ENCODE measurements at places on chromosomes 7 and 10.
A peak's percentile ranks its signal among the peaks of the same experiment; 100 is the strongest.

DNA sequence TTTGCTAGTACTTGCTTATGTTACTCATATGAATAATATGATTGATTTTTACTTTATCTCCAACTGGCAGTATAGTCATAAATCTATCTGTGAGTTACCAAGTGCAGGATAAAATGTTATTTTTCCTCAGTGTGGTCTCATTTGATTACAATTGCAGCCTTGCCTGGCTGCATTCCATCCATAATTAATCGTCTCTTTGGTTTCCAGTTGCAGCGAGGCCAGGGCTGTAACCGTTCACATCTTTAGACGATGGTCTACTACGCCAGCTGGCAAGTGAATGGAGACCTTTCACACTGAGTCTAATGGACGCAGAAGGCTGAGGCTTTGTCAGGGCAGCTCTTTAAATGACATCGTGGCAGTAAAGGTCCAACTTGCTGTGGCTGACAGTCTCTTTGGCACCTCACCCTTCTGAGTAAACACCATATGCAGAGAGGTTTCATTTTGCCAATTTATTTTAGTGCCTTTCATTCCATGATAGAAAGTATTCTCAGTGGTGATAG, 84.0 kb downstream of the ARL4A start:
- no peak for DNase-seq

DNA sequence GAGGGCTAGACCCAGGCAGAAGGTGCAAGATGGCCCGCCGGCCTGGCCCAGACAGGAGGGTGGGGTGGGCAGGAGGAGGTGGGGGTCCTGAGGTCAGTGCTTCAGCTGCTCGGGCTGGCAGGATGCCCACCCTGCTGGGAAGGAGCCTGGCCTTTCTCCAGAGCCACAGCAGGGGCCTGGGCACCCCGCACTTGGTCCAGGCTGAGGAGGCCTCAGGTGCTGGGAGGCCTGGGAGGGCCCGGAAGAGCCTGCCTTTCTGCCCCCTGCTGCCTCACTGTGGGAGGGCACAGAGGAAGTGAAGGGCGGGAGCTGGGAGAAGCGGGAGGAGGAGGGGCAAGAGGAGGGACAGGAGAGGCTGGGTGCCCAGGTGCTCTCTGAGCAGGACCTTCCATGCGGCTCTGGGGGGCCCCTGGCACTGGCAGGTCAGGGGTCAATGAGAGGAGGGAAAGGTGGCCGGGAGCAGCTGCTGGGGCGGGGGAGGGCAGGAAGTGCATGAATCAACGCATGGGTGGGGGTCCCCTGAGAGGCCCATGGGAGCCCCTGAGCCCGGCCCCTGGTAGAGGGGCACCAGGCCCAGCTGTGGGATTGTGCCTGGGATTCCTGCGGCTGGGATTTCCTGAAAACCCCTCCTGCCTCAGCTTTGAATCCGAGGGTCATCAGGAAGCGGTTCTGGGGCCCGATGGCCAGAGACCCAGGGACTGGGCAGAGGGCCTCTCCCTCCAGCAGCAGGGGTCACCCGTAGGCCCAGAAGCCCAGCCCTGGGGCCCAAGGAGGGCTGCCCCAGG, 49.9 kb downstream of the PWWP2B start:
- DNase-seq, result peak; percentile 61

- DNase-seq, result no peak
Measured at GRCh38 chr10:122575776-122576175, 15.2 kb downstream of the DMBT1 start.

GRCh38 chr10:10792681-10793080, 225.0 kb upstream of the CELF2 start:
- DNase-seq, result peak; percentile 84

- DNase-seq, result peak; percentile 84
Measured at GRCh38 chr10:71631007-71631861, 88.3 kb downstream of the C10orf105 start.

DNA sequence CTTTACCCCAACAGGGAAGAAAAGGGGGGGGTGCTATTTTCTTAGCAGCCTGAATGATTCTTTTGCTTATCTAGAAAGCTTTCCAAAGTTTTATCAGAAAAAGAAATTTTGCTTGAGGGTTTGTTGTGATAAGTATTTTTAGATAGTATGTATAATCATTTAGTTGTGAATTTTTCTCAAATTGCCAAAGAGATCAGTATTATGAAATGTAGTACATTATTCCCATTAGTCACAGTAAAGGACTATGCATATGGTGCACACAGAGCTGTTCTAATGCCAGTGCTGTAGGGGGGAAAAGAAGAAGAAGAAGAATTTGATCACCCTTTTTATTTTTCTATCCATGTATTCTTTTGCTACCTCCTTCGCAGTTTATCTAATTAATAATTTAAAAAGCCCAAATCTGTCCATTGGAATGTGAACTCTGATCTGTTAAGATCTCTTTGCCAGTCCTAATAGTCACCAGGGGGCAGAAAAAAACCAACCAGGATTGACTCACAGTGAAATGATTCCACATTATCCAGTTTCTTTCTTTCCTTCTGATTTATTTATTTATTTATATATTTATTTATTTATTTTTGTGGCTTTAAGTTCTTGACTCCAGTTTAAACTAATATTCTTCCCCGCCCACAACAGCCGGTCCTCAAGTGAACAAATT, 4.7 kb downstream of the RBM20 start:
- no peak for DNase-seq

DNA sequence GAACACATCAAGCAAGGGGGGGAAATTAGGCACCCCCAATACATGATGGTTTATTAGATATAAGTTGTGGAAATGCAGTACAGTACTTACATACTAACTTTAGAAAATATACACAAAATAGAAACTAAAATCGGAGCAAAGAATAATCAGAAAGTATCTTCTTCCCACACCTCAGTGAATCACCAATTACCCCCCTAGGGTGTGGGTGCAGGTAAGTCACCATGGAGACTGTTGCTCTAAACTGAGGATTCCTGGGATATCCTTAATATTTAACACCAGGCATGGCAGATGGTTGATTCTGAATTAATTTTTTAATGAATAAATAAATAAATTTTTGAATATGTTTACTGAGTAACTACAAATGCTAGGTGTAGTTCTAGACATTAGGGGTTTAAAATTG, 424.4 kb downstream of the SORCS1 start:
- no peak for DNase-seq

- peak; percentile 78 for DNase-seq
Measured at GRCh38 chr7:102286237-102287110, at the start of gene SH2B2. SH2B2 (plus strand) TSS chr7:102286868; CDS start chr7:102300551, 13,683 bp downstream.

- DNase-seq, result no peak
Measured at GRCh38 chr7:95619921-95620320, 23.6 kb upstream of the PDK4 start.

DNA sequence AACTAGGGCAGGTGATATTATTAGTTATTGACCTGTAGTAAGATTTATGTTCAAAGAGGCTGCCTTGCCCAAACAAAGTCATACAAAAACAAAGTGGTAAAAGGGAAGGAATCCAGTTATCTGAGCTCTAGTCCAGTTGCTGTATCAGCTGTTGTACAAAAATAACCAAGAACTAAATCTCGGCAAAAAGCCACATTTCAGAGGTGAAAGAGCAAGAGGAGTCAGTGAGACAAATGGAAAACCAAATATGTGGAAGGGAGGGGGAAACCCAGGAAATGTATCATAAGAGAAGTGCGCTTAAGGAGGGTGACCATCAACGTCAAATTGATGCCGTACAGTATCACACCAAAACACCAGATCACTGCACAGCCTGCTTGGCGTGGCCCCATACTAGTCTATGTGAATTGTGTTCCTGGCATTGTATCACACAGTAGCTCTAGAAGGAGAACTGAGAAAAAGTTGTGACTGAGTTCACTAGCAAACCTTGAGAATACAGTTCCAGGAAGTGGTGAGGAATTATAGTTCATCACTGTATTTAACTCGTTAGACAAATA, 6.4 kb downstream of the AGBL3 start:
- DNase-seq, result no peak

- DNase-seq, result no peak
Measured at GRCh38 chr10:70481831-70482530, 3.4 kb downstream of the PALD1 start.

DNA sequence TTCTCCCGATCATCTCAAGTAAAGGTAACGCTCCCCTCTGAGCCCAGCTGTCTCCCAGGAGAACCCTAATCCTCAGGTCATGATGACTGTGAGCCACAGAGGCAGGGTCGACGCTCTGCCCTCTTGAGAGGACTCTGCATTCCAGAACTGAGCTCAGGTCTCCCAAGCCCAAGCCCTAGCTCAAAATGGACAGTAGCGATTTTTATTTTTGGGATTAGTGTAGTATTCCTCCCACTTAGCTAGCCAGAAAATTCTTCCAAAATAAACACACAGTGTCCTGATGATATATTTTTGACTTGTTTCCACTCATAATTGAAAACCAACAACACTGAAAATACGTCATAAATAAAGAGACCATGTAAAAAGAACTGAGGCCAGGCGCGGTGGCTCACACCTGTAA, 462.0 kb upstream of the MGMT start:
- no peak for DNase-seq

- no peak for DNase-seq
Measured at GRCh38 chr10:114547514-114547913, 110.6 kb downstream of the ABLIM1 start.

Data from HAP-1 (cell line).